ENCODE measurements at places on chromosomes 3 and 15.

DNA sequence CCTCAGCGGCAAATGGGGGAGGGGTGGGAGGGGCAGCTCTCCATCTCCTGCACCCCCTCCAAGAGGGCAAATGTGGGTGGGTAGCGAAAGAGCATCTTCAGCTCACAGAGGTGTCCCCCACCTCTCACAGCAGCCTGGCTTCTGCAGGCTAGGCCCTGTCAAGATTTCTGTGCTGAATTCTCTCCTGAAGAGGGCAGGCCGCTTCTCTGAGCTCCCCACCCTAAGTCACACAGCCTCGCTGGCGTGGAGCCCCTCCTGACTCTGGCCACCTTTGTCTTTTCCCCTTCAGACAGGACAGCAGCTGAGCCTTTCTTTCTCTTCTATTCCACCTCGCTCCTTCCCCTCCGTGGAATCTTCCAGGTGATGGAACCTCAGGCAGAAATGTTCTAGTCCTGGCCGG, 26.3 kb upstream of the ADAMTS7 start:
- no peak for DNase-seq

- no peak for DNase-seq
Observed at GRCh38 chr3:180420016-180420415, 181.9 kb upstream of the TTC14 start.

GRCh38 chr3:23743141-23743784, 62.5 kb upstream of the UBE2E1 start:
- no peak for DNase-seq

DNA sequence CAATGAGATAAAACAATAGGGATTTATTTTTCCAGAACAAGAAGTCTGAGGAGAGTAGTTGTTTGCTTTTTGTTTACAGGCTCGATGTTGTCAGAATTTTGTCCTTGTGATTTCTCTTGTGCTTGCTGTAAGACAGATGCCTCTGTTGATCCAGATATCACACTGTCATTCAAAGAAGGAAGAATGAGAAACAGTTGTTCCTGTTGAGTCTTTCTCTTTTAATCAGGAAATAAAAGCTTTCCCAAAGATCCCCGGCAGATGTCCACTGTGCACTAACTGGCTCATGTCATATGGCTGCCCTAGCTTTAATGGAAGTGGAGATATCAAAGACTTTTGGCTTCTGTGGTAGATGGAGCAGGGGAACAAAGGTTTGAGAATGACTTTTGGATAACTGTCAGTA, 6.8 kb downstream of the SERPINI1 start:
- DNase-seq: no peak

- DNase-seq: peak; percentile 55
Observed at GRCh38 chr3:147410526-147411237, 1.5 kb downstream of the ZIC1 start.

- DNase-seq: no peak
Observed at GRCh38 chr3:81769299-81769698, 7.9 kb upstream of the GBE1 start.

DNA sequence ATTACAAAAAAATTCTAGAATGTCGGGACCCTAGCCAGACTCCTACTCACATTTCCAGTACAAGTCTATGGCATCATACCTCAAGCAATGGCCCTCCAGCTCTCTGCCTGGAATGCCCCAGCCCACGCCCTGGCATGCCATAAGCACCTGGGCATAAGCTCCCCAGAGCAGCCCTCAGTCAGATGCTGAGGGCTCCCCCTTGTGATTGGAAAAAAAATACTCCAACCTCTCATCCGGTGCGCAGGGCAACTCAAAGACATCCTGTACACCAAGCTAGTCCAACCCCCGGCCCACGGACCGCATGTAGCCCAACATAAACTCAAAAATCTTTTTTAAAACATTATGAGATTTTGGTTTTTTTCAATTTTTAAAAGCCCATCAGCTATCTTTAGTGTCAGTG, 115.4 kb downstream of the NEK10 start:
- peak; percentile 8 for DNase-seq

DNA sequence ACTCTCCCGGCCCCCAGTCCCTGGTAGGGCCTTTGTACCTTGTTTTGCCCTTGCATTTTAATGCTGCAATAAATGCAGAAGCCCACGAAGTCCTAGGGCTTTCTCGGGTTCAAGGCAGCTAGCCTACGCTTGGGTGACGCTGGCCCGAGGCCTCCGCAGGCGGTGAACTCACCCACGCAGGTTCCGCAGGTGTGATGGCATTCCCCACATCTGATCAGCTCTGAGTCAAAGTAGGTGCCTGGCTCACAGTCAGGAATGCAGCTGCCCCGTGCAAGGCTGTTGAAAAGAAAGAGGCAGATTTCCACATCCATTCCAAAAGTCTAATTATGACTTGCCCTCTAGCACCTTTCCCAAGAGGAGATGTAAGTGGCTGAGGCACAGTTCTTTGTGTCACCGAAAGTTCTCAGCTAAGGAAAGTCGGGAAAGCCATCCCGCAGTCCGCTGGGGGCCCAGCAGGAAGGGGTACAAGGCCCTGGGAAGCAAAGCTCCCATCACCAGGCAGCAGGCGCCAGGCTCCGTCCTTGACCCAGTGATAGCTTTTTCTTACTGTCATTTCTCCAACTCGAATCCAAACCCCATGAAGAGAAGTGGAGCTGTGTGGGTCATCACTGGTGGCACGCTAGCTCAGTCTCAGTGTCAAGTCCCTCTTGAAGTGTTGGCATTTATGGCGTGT, 23.2 kb upstream of the SNRPA1 start:
- no peak for DNase-seq

Measured in HS-5 (cell line).